ENCODE measurements at places on chromosomes 6 and 20.
A peak's percentile ranks its signal among the peaks of the same experiment; 100 is the strongest.

DNA sequence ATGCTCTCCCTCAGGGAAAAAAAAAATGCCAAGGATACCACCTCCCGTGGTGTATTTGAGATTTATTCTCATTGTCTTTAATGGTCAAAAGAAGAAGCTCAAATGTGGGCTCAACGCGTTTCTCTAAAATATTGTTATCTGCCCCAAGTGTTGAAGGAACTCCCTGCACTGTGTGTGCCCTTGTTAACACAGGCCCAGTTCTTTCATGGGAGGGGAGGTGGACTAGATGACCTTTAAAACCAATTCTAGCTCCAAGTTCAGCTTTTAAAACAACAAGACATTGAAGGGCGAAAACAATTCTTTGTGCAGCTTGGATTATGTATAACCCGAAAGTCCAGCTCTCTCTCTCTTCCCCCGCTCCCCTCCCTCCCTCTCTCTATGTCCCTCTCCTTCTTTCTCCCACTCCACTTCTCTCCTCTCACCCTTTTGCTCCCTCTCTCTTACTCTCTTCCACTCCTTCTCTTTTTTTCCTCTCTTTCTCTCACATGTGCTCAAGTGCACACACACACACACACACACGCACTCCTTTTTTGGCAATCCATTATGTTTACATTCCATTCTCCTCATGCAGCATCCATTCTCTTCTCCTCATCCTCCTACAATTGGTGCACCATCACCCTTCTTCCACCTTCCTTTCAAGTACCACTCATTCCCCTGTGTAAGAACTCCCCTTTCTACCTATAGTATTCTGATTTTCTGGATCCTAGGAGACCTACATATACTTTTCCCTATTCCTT lies 8.5 kb downstream of the HLA-DMB start:
- no peak for DNase-seq

GRCh38 chr6:108782179-108783041 lies 65.8 kb upstream of the ARMC2 start:
- DNase-seq = peak; percentile 35

- DNase-seq = no peak
Measured at GRCh38 chr6:84150705-84151104, 76.7 kb downstream of the CEP162 start.

GRCh38 chr20:62183426-62184142 lies 756 bp downstream of the MTG2 start:
- no peak for DNase-seq

GRCh38 chr20:16530201-16530681 lies 43.0 kb downstream of the KIF16B start:
- DNase-seq = no peak

DNA sequence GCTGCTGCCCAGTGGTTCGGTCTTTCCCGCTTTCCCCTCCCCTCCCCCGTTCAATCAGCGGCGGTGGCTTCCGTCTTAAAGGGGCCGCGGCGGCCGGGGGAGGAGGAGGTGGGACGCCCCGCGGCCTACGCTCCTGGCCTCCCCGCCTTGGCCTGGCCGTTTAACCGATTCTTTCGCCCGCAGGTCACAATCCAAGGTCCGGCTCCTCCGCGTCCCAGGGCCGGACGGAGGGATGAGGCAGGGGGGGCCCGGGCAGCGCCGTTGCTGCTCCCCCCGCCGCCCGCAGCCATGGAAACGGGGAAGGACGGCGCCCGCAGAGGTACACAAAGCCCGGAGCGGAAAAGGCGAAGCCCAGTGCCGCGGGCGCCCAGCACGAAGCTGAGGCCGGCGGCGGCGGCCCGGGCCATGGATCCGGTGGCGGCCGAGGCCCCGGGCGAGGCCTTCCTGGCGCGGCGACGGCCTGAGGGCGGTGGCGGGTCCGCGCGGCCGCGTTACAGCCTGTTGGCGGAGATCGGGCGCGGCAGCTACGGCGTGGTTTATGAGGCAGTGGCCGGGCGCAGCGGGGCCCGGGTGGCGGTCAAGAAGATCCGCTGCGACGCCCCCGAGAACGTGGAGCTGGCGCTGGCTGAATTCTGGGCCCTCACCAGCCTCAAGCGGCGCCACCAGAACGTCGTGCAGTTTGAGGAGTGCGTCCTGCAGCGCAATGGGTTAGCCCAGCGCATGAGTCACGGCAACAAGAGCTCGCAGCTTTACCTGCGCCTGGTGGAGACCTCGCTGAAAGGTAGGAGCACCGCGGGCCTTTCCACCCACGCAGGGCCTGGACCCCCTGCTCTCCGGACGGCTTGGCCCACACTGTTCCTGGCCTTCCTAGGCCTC lies 1.2 kb downstream of the STK35 start:
- peak; percentile 84 for DNase-seq

DNA sequence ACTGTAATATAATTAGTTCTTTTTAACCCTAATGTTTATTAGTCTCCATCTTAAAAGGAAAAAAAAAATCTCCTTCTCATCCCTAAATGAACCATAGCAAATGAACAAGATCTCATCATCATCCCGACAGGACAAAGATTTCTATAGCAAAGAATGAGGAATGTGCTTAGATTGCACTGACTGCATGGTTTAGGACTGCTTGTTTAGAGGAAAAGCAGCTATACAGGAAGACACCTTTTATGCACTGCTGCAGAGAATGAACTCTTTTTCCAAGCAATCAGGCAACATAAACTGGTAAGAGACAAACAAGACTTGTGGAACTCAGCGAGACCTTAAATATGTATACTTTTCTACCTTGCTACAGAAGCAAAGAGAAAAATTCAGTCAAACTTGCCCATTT lies 26.8 kb downstream of the CSNK2A1 start:
- no peak for DNase-seq

GRCh38 chr6:126039284-126039683 lies 52.9 kb downstream of the TRMT11 start:
- no peak for DNase-seq

DNA sequence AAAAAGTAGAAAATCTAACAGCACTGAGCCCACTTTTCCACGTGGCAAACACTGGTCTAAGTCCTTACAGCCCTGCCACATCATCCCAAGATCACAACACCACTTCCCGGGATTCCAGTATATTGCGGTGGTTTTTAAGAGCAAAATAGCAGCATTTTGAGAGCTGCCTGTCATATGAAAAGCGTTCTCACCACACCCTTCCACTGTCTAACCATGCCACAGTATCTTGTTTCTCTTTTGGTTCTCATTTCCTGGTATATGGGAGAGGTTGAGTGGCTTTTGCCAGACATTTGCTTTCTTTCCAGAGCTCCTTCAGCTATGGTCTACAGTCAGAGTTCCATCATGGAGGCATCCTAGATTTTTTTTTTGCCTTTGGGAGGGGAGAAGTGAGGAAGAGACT lies 243.0 kb downstream of the TSHZ2 start:
- no peak for DNase-seq

DNA sequence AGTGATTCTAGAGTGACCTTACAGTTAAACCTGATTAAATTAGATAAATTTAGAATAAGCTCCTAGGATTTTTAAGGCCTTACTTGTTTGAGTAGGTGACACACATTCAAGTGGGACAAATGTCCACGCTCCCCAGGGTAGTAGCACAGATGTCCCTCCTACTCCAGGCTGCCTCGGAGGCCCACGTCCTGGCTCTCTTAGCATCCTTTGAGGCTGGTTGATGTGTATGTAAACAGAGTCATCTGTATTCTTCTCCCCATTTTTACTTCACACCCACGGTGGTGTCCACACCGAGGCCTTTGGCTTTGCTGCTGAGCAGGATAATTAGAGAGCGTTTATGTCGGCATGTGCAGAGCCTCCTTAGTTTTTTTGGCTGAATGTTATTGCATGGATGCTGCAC lies 15.8 kb downstream of the ENTPD6 start:
- no peak for DNase-seq

GRCh38 chr6:170271771-170272314 lies 19.0 kb downstream of the DLL1 start:
- DNase-seq = no peak

GRCh38 chr6:106963544-106963943 lies 11.0 kb downstream of the CD24 start:
- no peak for DNase-seq

GRCh38 chr6:125748406-125749172 lies 843 bp upstream of the HEY2 start:
- DNase-seq = no peak

DNA sequence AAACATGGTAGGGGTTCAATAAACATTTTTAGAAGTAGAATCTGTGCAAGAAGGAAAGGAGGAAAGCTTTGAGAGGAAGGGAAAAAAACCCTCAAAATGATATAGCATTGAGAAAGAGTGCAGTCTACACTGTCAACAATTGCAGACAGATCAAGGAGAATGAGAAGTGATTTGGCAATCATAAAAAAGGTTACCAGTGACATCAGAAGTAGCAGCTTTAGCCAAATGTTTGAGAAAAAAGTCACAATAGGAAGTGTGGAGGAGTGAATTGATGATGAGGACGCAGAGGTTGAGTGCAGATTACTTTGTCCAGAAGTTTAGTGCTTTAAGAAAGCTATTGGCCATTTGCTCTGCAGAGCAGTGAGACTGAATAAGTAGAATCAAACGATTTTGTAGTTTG lies 155.0 kb downstream of the GJA1 start:
- DNase-seq = no peak

DNA sequence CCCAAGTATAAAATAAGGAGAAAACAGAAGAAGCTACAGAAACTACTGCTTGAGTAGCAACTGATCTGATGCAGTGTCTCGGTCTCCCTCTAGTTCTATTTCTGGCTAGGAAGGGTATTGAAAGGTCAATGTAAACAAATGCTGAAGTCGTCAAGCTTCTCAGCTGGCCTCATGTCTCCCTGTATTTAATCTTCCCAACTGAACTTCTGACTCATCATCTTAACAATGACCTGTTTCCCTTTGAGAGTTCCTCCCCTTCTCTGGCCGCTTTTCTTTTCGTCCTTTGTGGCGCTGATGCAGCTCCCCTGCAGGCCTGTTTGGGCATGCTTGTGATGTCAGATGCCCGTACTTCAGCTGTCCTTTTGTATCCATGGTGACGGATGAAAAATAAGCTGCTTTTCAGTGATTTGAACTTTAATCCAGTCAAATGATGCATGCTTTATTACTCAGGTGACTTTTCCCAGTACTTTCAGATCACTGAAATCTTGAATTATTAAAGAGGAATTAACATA lies 7.8 kb upstream of the LCA5 start:
- DNase-seq = peak; percentile 49

DNA sequence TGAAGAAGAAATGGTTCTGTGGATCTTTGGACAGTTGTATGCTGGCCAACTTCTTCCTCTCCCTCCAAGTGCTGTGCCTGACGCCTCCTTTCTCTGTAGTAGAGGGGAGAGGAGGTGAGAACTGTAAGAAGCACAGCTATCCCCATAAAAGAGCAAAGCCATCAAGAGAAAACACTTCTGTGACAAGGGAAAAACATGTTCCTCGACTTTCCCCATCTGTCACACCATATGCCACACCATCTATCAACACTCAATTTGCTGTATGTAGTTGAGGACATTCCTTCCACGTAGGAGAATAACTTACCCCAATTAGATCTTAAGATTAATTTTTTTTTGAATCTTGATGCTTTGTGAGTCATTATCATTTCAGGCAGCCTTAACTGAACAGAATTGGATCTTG lies 156.2 kb upstream of the PLCB4 start:
- no peak for DNase-seq

GRCh38 chr20:12679447-12679846 lies 329.3 kb upstream of the SPTLC3 start:
- no peak for DNase-seq

DNA sequence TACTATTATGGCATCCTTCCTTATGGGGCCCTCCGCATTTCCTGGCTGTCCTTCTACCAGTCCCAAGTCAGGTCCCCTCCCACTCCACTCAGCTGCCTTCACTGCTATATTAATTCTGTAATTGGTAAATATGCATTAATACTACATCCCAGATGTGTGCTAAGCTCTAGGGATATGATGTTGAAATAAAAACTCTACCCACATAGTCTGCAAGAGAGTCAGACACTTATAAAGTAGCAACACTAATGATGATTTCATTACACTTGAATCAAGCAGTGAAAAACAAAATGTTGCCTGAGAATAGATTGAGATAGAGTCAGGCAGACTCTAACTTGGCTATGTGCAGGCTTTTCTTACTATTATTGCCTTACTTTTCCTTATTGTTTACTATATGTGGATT lies 62.4 kb downstream of the AIG1 start:
- no peak for DNase-seq

GRCh38 chr6:28948782-28949486 lies 25.1 kb upstream of the TRIM27 start:
- DNase-seq = no peak

DNA sequence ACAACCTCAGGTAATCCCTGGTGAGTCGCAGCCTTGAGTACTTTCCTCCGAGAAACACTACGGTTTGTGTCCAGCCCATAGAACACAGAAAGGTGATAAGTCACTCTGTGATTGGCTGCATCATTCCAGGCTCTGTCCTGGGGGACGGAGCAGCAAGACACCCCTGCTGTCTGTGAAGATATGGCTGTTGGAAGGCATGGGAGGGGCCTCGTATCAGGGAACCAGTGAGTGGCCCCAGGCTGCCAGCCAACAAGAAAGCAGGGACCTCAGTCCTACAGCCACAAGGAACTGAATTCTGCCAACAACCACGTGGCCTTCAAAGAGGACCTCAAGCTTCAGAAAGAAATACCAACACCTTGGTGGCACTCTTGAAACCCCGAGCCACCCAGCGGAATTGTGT lies 6.4 kb upstream of the EEF1A2 start:
- DNase-seq = no peak

- no peak for DNase-seq
Measured at GRCh38 chr6:119348748-119349360, 707 bp downstream of the MAN1A1 start.

DNA sequence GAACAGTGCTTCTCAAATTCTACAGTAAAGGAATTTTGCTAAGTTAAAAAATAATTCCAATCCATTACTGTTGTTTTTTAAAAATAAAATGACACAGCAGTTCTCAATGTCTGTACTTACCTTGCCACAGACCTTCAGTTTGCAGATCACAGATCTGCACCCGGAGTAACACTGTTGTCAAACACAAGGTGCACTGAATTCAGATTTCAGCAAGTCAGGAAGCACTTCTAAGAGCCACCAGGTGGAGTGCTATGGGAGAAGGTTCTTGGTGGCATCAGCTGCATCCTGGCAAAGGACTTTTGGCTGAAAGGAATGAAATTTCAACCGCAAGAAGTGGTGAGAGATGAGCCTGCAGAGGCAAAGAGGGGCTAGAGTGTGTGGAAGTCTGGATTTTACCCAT lies 17.4 kb downstream of the RSPH4A start:
- DNase-seq = no peak

- DNase-seq = no peak
Measured at GRCh38 chr6:168636147-168637004, 195.4 kb downstream of the SMOC2 start.

DNA sequence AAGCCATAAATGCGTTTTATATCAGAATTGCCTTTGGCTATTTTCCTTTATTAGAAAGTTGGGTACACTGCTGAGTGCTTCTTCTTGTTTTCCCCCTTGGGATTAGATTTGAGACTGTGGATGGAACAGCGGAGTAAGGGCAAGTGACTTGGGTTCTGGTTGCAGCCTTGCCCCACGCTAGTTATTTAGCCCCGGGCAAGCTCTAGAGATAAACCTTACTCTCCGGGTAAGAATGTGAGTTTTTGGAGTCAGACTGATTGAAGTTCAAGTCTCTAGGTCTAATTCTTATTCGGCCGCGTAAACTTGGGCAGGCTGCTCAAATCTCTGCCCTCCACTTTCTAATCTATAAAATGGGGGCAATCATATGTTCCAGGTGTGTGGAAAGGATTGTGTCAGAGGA lies 8.9 kb downstream of the TSHZ2 start:
- DNase-seq = no peak

Measured in CMK (cell line).